GM12864 (cell line): ENCODE measurements at places on chromosomes 6 and 20.

DNA sequence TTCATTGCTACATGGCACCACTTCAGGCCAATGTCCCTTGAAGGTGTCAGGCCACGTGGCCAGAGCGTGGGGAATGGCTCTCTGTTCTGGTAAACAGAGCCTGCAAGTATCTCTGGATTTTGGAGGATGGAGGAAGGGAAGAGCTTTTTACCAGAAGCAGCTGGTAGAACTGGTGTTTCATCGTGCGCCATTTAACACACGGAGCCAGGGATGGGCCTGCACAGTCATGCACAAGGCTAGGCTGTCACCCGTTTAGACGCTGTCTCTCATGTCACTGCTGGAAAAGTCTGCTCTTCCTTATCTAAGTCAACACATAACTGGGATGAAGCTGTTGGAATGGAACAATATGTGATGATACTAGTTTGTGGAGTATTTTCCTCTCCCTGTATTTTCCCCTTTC is 123.9 kb downstream of the IBTK start:
- no peak for DNase-seq

- DNase-seq, result no peak
These were observed 7.6 kb downstream of the RIPOR2 start for GRCh38 chr6:24927985-24928745.

DNA sequence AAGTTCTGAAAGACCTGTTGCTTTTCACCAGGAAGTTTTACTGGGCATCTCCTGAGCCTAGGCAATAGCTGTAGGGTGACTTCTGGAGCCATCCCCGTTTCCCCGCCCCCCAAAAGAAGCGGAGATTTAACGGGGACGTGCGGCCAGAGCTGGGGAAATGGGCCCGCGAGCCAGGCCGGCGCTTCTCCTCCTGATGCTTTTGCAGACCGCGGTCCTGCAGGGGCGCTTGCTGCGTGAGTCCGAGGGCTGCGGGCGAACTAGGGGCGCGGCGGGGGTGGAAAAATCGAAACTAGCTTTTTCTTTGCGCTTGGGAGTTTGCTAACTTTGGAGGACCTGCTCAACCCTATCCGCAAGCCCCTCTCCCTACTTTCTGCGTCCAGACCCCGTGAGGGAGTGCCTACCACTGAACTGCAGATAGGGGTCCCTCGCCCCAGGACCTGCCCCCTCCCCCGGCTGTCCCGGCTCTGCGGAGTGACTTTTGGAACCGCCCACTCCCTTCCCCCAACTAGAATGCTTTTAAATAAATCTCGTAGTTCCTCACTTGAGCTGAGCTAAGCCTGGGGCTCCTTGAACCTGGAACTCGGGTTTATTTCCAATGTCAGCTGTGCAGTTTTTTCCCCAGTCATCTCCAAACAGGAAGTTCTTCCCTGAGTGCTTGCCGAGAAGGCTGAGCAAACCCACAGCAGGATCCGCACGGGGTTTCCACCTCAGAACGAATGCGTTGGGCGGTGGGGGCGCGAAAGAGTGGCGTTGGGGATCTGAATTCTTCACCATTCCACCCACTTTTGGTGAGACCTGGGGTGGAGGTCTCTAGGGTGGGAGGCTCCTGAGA is at the start of gene HFE:
Gene HFE, plus strand, starts transcription at position 146 of the 832 bp plus-strand sequence. Its CDS starts 12 bp downstream, at position 158.
- DNase-seq, result no peak

DNA sequence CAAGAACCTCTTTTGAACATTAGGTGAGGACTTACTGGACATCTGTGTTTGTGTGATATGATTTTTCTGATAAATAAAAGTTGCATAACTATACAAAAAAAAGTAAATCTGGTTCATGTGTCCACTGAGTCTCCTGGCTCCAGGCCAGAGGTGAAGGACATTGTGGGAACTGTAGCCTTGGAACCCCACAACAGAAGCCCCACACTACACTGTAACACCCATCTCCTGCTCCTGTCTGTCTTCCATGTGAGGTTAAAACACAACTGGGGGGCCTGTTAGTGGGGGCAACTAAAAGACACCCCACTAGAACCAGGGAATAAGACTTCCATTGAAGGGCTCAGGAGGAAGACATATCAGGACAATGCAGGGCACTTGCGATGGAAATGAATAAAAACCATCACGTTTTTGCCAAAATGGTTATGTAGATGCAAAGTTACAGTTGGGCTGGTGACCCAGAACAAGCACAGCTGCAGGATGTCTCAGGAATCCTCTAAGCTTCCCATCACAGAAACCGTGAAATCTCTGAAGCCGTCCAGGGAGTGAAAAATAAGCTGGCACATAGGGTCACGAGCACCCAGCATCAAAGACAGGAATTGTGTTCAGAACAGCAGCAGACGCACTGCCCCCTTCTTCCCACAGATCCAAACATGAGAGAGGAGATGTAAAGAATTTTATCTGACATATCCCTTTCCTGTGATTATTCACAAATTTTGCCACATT is 36.7 kb upstream of the PCSK2 start:
- DNase-seq, result no peak

- DNase-seq, result no peak
These were observed 17.3 kb downstream of the FKBP1A start for GRCh38 chr20:1375515-1375914.

- DNase-seq, result no peak
These were observed 32.4 kb upstream of the SNX9 start for GRCh38 chr6:157790548-157791160.

GRCh38 chr6:169843110-169843509 is 91.7 kb downstream of the ERMARD start:
- no peak for DNase-seq

GRCh38 chr6:56458324-56458884 is 184.3 kb downstream of the DST start:
- no peak for DNase-seq
